ENCODE measurements at places on chromosomes 1 and 21.
A peak's percentile ranks its signal among the peaks of the same experiment; 100 is the strongest.

GRCh38 chr1:44512313-44512885 is 107.3 kb downstream of the RNF220 start:
- DNase-seq: no peak

DNA sequence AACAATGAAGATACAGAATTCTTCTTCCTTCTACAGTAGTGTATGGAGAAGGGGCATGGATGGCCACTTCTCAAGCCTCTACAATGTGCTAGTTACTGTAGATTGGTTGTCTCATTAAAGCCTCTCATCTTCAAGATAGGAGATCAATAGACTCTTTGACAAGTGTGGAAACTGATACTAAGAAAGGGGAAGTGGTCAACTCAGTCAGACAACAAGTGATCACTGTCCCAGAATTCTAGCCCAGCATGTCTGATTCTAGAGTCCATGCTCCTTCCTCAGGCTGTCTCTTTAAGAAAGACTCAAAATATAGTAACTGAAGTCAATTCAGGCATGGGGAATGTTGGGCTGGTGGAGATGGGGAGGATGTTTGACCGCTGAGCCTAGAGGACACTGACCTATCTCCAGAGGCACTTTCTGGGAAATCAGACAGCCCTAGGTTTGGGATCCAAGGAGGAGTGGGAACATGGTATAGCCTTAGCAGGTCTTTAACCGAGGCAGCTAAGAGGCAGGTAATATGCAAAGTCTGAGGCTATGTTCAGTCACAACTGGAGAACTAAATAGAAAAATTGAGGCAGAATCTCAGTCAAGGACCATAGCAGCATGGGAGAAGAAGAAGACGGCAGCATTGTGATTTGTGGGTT is 39.3 kb upstream of the EYA3 start:
- no peak for DNase-seq

GRCh38 chr1:187654635-187655034 is 825.9 kb downstream of the PLA2G4A start:
- DNase-seq: no peak

DNA sequence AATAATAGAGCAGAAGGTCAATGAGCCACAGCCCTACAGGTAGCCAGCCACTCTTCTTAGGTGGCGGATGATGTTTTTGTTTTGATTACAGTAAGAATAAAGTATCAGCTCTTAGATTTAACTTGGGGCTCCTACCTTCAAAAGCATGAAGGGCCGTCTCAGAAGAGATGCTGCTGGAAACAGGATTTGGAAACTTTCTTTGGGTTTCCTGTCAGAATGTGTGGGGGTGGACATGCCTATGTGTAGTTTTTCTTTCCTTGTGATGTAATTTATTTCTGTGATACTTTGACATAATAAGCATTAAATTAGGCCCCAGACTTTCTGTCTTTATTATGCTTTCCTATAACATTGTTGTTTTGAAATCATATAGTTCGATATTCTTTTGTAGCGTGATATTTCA is 1.5 kb downstream of the RAP1A start:
- no peak for DNase-seq

DNA sequence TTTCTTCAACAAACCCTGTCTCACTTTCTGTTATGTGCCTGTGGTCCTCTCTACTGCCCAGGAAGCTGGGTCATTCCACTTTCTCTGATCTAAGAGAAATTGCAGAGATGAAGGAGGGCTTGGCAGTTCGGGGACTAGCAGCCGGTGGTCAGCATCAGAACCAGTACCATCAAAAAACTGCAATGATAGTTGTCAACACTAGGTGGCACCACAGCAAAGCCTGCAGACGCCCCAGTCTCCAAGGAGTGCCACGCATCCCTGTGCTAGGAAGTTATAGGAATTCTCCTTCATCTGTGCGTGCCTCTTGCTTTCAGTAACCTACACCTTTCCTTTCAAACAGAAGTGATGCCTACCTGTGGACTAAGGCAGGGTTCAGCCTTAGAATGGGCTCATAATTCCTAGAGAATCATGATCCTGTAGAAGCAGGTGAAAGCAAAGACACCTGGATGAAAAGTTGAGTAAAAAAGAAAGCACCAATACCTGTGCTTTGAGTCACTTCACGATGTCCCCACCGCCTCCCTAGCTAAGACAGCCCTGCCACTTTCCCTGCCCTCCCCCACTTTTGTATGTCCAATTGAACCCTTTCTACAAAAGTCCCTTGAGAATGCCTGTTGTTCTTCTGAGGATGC is 129.2 kb downstream of the ADAMTS1 start:
- DNase-seq: peak; percentile 45

- no peak for DNase-seq
Observed at GRCh38 chr1:206490771-206491405, 16.4 kb upstream of the RASSF5 start.

- DNase-seq: no peak
Observed at GRCh38 chr1:97245682-97246081, 524.1 kb downstream of the PTBP2 start.

GRCh38 chr1:203702130-203702577 is 62.8 kb upstream of the LAX1 start:
- peak; percentile 70 for DNase-seq

DNA sequence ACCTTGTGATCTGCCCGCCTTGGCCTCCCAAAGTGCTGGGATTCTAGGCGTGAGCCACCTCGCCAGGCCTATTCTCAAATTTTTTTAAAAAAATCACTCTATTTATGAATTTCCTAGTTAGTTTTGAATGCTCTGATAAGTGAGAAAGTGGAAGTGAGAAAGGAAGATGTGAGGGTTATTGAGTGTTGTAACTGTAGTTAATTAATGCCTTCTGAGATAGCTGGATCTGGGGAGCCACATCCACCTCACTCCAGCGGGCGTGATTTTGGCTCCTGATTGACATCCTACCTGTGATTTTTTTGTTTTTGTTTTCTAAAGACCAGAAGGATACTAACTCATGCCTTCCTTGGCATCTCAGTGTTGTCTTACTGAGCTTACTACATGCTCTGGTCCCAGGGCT is 65.6 kb downstream of the ST3GAL3 start:
- no peak for DNase-seq

- no peak for DNase-seq
Observed at GRCh38 chr1:90943966-90944365, 77.9 kb downstream of the ZNF644 start.

GRCh38 chr1:12409681-12410080 is 179.9 kb downstream of the VPS13D start:
- DNase-seq: peak; percentile 64

GRCh38 chr1:225770561-225771248 is 6.9 kb upstream of the SRP9 start:
- no peak for DNase-seq

DNA sequence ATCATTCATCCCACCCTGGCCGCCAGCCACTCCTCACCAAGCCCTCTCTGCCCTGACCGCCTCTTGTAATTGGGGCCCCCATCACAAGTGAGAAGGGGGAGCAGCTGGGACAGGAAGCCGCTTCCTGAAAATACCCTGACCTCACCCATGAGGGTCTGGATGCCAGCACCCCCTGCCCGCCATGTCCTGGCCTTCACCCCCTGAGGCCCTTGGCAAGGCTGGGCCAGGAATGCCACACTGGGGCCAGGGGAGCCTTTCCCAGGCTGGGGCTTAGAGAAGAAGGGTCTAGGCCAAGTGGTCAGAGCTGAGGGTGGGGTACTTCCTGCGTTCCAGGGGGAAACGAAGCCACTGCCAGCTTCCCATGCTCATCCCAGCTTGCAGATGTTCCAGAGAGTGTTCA is 60.5 kb downstream of the TAS1R2 start:
- no peak for DNase-seq

- peak; percentile 47 for DNase-seq
Observed at GRCh38 chr1:3785045-3785444, 11.3 kb downstream of the LRRC47 start.

- DNase-seq: peak; percentile 48
Observed at GRCh38 chr1:241639623-241640148, 483 bp downstream of the CHML start.

DNA sequence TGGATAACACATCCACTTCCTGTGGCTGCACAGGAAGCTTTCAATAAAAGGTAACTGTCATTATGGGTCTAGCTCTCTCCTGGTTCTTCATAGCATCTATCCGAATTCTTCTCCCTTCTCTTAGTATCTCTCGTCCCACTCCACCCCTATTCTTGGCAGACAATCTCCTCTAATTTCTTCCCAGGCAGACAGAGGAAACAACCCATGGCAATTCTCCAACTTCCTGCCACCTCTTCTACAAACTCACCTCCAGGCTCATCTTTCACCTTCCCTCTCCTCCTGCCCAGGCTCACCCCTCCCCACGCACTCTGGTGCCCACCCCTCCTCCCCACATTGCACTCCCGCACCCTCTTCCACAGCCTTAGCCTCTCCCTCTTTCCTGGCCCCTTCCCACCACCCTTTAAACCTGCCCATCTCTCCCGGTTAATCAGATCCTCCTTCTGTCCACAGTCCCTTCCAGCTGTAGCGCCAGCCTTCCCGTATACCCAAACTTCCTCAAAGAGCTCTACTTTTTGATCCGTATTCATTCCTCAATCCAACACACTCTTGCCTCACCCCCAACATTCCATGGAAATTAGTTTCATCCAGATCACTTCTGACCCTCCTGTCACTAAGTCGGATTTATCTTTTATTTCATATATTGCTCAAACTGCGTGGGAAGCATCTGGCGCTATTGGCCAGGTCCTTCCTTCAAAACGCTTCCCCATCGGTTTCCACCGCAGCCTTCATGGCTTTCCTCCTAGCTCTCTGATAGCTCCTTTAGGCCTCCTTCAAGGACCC is 25.9 kb downstream of the SHISA4 start:
- DNase-seq: no peak

- DNase-seq: no peak
Observed at GRCh38 chr1:149877211-149877946, 22.0 kb upstream of the BOLA1 start.

DNA sequence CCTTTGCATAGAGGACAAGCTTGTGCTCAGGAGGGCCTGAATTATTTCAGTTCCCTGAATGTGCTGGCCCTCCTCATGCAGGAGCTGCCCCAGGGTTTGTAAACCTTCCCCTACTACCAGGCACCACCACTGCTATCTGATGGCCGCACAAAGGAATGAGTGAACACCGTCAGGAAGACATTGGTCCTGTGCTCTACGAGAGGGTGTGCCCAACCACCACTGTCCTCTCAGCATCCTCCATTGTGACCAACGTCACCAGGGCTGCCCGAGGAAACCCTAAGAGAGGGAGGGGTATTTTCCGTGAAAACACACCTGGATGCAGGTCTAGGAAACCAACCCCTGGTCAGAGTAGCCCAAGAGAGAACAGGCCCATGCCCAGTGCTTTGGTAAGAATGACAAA is 657.5 kb downstream of the KIF26B start:
- DNase-seq: no peak

- DNase-seq: peak; percentile 81
Observed at GRCh38 chr1:86833461-86834215, 80.3 kb downstream of the SELENOF start.

DNA sequence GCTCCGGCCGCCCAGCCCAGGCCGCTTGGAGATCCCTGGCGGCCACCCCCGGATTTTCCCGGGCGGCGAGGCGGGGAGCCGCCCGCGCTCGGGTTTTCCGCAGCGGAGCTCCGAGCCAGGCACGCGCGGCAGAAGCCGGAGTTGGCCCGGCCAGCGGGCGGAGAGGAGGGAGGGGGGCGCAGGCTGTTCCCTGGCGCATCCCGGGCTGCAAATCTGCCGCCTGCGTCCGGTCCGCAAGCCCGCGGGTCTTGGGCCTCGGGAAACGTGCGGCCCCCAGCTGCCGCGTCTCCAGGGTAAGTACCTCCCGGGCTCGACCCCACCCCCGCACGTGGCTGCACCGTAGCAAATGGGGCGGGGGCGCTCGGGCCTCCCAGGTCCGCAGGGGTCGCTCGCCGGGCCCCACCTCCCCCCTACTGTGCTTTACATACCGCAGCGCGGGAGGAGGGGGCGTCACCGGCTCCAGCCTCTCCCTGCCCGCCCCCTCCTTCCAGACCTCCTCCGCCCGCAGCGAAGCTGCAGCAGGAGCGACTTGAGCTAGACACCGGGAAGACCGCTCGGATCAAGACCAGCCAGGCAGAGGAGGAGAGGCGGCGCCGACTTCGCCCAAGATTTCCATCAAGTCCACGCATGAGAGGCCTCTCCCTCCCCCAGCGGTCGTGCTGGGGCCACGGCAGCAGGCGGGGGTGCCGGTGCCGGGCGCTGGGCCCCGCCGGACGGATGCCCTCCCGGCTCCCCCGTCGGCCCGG is 1.6 kb downstream of the TMEM200B start:
- no peak for DNase-seq

- no peak for DNase-seq
Observed at GRCh38 chr1:77016386-77016985, 149.2 kb downstream of the ST6GALNAC5 start.

GRCh38 chr1:114209971-114210370 is 56.3 kb upstream of the SYT6 start:
- DNase-seq: no peak

GRCh38 chr1:111819566-111820263 is 64.0 kb downstream of the DDX20 start:
- no peak for DNase-seq

GRCh38 chr1:67679691-67680090 is 5.3 kb upstream of the GADD45A start:
- no peak for DNase-seq

DNA sequence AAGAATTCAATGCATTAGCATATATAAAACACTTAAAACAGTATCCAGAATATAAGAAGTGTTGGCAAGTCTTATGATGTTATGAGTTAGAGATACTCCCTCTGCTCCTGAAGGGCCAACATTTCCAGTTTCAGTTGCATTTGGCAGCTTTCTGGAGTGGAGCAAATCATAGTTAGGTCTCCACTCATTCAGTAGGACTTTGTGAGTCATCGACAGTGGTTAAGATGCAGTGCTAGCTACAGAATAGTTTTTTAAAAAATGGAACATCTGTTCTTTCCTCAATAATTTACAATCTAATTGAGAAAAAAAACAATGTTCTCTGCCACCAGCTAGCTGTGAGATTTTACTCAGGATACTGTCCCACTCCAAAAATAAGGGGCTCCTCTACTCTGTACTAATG is 389.1 kb downstream of the HLX start:
- no peak for DNase-seq

DNA sequence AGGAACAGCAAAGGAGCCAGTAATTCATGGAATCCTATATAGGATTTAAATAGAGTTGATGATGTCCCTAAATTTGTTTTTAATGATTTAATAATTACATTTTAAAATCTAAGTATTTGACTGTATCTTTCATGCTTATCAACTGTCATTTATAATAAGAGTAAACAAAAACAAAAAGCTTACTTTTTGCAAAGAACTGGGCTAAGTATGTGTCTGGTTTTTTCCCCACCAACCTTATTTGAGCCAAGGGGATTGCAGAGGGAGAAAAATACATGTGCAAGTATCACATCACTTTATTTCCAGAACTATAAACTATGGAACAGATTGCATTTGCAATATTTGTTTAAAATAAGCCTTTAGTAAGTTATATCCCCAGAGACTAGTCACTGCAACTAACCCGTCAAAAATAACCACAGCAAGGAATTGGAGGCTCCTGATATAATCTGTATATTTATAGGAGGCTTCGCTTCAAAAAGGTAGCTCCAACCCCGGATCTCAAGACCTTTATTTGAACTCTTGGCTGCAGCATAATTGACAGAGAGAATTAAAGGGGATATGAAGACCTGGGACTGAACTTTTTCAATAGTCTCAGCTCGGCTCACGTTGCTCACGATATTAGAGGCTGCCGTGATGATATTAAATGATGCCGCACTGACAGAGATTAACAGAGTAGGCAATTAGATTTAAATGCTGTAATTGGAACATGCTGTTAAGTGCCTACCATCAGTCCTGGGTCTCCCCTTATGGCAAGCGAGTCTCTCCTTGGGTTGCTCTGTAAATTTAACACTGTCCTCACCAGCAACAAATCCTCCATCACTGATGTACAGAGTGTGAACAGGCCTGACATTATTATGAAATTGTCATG is 329.1 kb upstream of the NFIA start:
- no peak for DNase-seq

Measured in body of pancreas (tissue), 4 donors.